Breast epithelium (tissue), 4 donors: ENCODE measurements at places on chromosomes 3 and 15. TPM values are rescaled to one million over a fixed set of nuclear protein-coding genes. Genes with fewer than 3 reads are reported as not detected.

The SPATA12 gene
- total RNA-seq = 0.29 TPM

The GOLGA6L4 gene
- total RNA-seq = 5.2 TPM

The TLR9 gene
- not detected for total RNA-seq

The CD96 gene
- 1.4 TPM for total RNA-seq

DNA sequence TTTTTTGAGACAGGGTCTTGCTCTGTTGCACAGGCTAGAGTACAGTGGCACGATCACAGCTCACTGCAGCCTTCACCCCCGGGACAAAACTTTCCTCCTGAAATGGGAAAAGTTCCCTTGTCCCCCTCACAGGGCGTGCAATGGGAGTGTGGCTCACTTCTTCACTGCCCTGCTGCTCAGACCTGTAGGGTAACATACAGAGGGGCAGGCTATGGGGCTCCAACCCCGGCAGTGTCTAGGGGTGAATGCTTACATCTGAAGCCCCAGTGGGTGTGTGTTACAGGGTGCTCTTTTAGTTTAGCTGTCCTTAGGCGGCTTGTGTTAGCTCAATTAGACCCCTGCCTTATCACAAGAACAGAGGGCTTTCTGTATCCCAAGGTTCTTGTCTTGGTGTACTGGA, 157.3 kb downstream of the RBPMS2 start:
- no peak for DNase-seq
